Activated naive CD4-positive, alpha-beta T cell (primary cell): ENCODE measurements at places on chromosomes 13 and 19.

GRCh38 chr19:13633109-13633508 is 126.8 kb upstream of the CACNA1A start:
- DNase-seq: no peak

GRCh38 chr19:2969104-2969504 is 8.3 kb upstream of the TLE6 start:
- no peak for DNase-seq

GRCh38 chr13:59755632-59756290 is 408.0 kb downstream of the DIAPH3 start:
- no peak for DNase-seq

DNA sequence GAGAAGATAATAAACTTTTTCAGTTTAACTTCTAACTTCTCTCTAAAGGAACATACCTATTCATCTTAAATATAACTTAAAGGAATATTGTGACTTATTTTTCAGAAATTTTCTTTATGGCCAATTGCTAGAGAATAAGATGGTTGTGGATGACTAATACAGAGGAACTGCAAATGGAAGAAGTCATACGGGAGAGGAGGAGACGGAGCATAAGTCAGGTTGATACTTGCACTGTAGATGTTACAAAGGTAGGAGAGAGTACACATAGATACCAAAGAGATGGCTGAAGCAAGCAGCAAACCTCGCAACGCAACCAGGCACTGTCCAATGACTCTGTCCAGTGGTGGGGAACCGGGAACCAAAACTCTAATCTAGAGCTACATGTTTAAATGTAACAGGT is 963.4 kb downstream of the PCDH9 start:
- DNase-seq: no peak

DNA sequence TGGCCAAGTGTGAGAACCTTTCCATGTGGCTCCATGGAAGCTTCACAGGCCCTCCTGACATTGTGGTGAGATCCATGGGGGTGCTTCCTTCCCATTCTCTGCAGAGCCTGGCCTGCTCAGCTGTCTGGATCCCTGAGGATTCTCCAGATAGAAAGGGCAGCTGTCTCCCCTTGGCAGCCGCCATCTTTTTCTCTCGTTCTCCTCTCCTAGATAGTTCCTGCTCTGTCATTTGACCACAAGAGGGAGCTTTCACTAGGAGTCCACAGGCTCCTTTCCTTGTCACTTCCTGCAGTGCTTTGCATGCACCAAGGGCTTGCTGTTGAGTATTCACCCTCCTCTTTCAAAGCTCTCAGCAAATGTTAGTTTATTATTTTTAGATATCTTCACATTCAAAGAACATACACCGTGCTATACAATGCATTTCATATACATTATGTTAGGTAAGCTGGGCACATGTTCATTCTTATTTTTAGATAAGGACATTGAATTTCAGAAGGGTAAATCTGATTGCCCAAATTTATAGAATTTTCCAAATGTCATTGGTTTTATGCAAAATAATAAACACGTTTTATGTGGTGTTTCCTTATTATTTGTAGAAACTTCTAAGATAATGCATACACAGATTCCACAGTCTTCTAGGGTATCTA is 133.2 kb downstream of the FRY start:
- DNase-seq: no peak
